ENCODE measurements at places on chromosomes 11 and 22. TPM values are rescaled to one million over a fixed set of nuclear protein-coding genes. Genes with fewer than 3 reads are reported as not detected.

- DNase-seq, result no peak
These were observed 66.2 kb downstream of the KCNJ1 start for GRCh38 chr11:128800871-128801417.

DNA sequence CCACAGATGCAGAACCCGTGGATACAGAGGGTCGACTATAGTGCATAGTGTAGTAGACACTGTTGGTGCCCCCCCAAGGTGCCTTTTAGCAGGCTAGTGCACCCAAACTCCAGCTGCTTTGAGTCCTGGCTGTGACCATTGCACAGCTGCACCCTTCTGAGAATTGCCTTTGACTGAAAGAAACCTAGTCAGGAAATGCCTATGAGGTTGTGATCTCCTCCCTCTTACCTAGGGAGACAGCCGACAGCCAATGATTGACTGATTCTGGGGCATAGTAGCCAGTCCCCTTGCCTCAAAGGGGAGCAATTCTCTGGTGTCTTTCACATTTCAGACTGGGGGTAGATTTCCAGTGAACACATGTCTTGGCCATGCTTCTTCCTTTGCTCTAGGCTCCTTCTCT lies 74.2 kb downstream of the DCDC1 start:
- DNase-seq, result no peak

DNA sequence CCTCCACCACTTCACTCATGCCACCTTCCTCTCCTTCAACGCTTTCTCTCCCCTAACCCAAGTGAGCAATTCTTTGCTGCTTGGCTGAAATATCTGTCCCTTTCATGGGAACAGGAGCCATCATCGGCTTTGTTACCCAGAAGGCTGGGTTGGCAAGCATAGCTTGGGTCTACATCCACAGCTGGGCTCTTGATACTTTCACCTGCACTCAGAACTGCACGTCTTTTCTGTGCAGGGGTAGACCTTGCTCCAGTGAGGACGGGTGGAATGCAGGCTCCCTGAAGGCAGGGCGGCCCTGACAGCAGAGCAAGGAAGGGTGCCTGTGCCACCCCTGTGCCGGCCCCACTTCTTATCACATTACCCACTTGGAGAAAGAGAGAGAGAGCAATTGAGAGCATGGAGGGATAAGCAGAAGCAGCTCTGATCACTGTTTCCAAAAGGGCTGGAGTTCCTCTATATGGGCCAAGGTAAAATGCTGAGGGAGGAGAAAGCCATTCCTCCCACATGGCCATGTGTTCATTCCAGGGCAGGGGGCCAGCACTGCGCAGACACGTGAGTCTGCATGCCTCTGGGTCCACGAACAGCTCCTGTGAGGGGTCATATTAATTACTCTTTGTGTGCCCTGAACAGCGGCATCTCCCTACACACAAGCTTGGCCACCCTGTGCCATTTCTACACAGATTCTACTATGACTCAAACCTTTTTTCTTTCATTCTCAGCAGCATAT lies 181.8 kb downstream of the BUD13 start:
- DNase-seq, result no peak

DNA sequence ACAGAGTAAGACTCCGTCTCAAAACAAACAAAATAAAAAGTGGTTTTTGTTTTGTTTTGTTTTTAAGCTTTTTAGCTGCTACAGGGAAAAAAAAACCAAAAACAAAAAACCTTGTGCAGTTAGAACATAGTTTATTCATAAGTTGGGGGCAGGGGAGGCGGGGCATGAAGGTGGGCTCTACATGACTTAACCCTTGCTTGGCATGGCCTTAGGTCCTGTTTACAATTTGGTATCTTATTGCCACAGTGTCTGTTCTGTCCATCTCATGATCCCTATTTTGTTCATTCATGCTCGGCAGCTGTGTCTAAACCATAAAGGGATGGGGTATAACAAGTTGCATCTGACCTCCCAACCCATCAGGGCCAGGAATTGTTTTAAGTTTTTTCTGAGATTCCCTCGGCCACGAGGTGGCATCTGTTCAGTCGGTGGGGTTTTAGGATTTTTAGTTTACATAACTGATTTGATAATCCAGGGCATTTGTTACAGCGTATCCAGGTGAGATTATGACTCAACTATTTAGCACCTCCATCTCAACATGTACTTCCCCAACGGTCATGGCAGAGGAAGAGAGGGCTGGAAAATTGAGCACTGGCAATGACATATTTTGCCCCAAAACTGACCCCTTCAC lies 6.9 kb downstream of the AP5B1 start:
- DNase-seq, result no peak

GRCh38 chr11:73480677-73481076 lies 104.5 kb downstream of the RELT start:
- no peak for DNase-seq

GRCh38 chr11:127003260-127003981 lies 2.9 kb upstream of the KIRREL3 start:
- peak; percentile 78 for DNase-seq

DNA sequence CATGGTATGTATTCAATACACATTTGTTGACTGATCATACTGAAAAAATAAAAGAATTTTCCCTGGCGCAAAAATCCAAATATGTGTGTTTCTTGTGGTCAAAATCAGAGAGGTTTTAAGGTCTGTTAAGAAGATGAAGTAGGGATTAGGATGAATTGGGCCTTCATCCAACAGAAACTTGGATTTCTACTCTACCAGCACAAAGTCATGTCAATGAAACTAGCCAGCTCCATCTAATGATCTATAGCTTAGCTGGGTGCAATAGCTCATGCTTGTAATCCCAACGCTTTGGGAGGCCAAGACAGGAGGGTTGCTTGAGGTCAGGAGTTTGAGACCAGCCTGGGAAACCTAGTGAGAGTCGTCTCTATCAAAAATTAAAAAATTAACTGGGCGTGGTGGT lies 65.5 kb downstream of the USP35 start:
- no peak for DNase-seq

DNA sequence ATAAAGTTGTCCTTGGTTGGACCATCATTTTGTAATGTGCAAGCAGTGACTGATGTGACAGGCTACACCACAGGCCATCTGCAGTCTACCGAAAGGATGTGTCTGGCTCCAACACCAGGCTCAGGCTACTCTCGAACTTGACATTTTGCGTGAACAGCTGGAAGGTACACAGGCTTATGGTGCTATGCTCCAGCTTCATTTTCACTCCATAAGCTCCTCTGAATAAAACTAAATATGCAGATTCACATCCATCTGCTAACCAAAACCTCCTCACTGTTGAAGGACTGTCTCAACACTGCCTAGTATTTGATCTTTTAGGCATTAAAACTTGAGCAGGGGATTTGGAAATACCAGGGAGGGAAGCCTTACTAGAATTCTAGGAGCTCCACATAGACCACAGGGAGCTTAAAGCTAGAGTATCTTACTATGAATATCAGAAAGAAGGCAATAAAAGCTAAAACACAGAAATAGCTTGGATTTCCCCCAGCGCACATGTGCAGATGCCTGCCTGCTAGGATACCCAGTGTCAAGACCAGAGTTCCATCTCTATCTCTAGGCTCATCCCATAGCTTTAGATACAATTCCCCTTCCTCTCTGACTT lies 383.9 kb upstream of the FAT3 start:
- DNase-seq, result no peak

GRCh38 chr11:3008746-3009336 lies 16.7 kb upstream of the NAP1L4 start:
- no peak for DNase-seq

DNA sequence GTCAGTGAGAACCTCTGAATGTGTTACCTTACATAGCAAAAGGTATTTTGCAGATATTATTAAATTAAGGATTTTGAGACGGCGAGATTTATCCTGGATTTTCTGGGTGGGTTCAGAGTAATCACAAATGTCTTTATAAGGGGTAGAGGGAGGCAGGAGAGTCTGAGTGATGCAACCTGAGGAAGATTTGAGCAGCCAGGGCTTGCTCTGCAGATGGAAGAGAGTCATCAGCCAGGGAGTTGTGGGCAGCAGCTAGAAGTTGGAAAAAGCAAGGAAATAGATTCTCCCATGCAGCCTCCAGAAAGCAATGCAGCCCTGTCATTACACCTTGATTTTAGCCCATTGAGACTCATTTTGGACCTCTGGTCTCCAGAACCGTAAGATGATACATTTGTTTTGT lies 4.1 kb upstream of the WDR74 start:
- no peak for DNase-seq

GRCh38 chr22:19859861-19860510 lies 5.3 kb upstream of the GNB1L start:
- no peak for DNase-seq

- DNase-seq, result no peak
These were observed 959.1 kb downstream of the BRD1 start for GRCh38 chr22:48868554-48868953.

- no peak for DNase-seq
These were observed 339.1 kb downstream of the GUCY1A2 start for GRCh38 chr11:106679181-106679580.

DNA sequence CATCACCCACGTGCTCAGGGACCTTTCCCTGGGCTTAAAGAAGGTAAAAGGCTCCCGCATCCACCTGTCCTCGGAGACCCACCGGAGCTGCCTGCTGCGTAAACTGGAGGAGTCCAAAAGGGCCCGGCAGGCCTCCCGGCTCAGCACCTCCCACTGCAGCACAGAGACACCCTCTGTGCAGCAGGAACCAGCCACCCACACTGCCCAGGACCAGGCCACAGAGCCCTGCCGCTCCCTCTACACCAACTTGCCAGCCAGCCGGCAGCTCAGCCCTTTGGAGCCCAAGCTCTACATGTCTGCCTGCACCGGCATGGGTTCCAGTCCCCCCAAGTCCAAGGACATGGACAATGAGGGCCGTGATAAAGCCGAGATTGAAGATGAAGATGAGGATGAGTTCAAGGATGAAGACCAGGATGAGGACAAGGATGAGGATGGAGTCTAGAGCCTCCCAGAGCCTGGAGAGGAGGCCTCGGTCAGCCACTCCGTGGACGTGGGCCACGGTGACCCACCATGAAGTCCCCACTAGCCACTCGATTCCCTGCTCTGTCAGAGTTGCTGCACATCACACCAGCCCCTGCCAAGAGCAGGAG lies 4.2 kb downstream of the CCDC116 start:
- DNase-seq, result no peak

DNA sequence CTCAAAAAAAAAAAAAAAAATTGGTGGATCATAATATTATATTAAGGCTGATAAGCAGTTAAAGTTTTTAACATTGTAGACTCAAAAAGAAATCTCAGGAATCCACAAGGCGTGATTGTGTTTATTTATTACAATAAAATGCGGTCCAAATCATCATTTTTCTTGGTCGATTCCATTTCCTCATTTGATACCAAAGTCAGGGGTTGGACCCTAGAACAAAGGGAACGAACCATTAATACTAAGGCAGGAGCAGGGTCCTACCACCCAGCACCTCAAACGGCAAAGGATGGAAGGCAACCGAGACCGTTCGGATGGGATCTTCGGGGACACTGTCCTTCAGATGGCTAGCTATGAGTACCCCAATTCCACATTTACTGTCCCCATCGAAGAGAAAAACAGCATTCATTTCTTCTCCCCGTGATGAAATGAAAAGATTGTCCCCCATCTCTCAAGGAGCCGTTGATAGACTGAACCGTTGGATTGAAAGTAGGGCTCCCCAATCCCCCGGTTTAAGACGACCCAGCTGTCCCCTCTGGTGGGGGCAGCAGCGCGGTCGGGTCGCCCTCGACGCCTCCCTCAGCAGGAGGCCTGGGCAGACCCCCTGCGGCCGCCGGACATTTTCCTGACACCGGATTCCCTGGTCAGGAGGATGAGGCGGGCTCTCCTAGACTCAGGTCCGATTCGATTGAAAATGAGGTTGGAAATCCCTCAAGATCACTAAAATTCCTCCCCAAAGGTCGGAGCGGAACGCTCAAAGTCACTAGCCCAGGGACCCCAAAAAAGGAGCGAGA lies 607 bp downstream of the DMC1 start:
- DNase-seq, result no peak

GRCh38 chr22:22061085-22062077 lies 78.8 kb upstream of the TOP3B start:
- DNase-seq, result no peak

GRCh38 chr22:35458547-35459422 lies 58.8 kb downstream of the MCM5 start:
- no peak for DNase-seq

DNA sequence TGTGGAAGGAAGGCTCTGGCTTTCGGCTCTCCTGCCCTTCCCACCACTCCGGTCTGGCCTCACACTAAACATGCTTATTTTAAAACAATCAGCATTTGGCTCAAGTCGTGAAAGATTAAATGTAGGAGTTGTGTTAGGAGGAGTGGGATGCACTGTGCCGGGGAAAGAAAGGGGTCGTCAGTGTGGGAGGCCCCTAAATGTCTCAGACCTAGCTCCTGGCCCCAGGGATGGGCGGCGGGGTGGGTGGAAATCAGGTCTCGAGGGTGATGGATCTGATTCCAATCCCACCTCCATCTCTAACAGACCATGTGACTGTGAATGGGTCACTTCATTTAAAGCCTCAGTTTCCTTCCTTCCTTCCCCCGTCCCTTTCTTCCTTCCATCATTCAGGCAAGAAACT lies 6.9 kb upstream of the SHISAL1 start:
- no peak for DNase-seq

DNA sequence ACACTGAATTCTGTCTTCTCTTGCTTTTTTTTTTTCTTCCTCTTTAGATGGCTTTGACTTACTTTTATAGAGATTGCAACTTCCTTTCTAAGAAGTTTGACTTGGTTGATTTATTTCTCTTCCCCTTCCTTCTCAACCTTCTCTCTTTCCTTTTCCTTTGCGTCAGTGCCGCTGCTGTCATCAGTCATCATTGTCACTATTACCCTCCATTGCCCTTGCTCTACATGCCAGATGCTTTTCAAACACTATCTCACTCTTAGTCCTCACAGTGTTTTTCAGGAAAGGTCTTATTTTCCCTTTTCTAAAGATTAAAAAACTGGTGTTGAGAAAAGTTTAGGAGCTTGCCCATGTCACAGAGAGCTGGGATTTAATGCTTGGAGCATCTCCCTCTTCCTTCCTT lies 74.7 kb upstream of the C11orf87 start:
- DNase-seq, result no peak

- DNase-seq, result no peak
These were observed 8.9 kb upstream of the TBX1 start for GRCh38 chr22:19751497-19752245.

DNA sequence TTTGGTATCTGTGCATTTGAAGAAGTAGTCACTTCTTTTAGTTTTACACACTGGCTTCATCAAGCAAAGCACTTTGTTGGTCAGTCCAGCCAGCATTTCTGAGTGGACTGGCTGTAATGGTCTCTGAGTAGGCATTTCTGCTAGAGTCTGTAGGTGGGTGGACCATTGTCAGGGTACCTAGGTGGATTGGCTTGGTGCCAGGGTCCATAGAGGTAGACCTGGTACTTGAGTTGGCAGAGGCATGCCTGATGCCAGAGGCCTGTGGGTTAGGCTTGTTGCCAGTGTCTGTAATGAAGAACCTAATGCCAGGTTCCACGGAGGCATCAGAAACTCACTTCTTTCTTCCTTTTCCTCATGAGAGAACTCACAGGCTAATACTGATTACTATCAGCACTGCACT lies 157.9 kb upstream of the C11orf87 start:
- DNase-seq, result no peak

GRCh38 chr11:68269414-68270081 lies 2.2 kb downstream of the C11orf24 start:
- DNase-seq, result peak; percentile 77

The YPEL1 gene
- 0.17 TPM for total RNA-seq

The UBXN1 gene
- 144 TPM for total RNA-seq

The MEI1 gene
- 1.4 TPM for total RNA-seq

The ARHGAP1 gene
- 27.4 TPM for total RNA-seq

The TOP3B gene
- 48.9 TPM for total RNA-seq

The TRIM49 gene
- not detected for total RNA-seq

The DSCAML1 gene
- not detected for total RNA-seq
